Skin of body (tissue), 3 donors: ENCODE measurements at places on chromosomes 7 and 10.

DNA sequence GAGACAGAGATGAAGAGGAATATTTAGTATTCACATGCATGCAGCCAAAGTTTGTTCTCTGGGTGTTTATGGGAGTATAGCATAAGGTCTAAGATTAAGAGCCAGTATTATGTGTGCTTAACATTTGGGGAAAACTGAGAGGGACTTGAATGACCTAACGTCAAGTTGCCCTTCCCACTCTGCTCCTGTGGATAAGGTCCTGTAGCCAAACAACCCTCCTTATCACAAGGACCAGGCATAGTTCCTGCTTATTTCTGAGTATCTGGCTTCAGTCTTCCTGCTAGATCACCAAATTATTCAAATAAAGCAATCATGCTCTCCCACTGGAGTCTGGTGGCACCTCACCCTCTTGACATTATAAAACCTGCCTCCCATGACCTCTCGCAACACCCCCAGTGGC is 137.9 kb upstream of the SEMA3E start:
- DNase-seq = no peak

DNA sequence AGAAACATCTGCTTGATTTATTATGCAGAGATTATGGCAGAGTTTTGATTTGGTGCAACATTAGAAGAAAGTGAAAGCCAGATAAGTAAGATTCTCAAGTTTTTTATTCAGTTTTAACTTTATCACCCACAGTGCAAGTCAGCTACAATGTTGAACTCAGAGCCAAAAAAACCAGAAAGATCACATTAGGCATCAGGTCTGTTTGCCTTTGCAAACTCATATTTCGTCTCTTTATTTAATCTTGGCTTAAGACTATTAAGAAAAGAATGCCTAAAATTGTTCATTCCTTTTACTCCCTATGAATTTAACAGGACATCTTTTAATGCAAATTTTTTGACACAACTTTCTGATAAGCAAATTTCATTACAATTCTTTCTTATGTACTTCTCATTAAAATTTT is 76.0 kb upstream of the TMEM26 start:
- peak; percentile 10 for DNase-seq

- no peak for DNase-seq
Measured at GRCh38 chr7:116249969-116250553, 39.7 kb downstream of the TES start.

- DNase-seq = no peak
Measured at GRCh38 chr10:71846816-71847215, 4.2 kb downstream of the PSAP start.

DNA sequence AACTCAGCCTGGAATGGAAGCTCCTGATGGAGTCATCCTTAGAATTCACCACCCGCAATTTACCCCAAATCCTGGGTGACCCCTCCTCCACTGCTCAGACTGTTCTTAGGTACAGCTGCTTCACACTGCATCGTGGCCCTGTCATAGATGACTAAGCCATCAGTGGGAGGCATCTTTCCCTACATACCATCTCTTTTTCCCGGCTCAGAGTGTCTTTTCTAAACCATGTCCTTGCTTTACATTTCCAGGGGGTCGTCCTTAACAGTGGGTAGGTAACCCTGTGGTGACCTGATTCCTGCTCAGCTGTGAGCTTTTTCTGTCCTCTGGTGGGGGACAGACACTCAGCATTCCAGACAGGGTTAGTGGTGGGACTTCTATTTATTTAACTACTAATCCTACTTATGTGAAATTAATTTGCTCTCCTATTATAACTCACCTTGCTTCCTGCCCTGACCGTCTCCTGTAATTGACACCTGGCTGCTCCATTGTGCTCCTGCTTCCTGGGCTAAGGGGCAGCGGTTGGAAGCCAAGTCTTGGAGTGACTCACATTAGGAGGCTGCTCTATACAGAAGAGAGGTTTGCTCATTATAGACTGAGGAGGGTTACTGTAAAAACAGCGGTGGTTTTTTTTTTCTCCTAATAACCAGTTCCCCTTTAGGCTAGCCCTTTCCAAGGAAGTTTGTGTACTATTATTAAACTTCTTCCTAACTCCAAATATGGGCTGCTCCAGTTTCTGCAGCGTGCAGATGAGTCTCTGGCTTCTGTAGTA is 40.6 kb downstream of the PYROXD2 start:
- no peak for DNase-seq

DNA sequence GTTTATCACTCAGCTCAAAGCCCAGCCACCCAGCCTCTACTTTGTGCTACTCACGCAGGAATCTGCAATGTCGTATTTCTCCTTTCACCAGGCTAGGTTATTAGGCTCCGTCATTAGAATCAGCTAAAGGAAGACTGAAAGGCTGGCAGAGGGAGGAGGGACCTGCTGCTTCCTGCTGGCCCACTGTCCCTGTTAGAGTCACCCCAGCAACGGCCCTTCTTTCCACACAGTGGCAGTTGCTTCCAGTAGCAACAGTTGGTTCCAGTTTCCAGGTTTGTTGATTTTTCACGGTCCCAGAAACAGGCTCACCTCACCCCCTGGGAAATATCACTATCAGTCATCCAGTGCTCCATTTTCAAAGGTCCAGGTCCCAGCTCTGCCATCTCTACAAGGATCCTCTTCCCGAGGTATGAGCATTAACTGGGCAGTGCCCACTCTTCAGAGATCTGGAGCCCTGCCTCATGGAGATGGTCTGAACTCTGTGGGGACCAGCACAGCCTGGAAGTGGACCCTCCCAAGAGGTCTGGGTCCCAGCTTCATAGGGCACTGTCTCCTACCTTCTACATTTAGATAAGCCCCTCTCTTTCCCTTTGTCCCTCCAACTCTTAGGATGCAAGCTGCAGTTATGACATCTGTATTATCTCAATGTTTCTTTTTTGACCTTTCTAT is 15.9 kb downstream of the ODAD2 start:
- DNase-seq = no peak

DNA sequence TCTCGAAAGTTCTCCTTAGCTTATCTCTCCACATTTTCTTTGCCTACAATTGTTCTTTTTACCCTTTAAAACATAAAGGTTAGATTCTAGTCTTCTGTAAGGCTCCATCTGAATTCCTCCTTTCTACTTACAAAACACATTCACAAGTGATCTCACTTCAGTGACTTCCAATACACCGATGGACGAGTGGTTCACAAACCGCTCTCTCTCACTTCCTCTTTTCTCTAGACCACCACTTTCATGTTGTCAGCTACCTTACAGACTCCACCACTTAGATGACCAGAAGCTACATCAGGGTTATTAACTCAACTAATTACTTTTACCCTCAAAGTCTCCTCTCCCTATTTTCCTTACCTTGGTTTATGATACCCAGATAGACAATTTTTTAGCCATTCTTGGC is 11.8 kb downstream of the MET start:
- DNase-seq = no peak

DNA sequence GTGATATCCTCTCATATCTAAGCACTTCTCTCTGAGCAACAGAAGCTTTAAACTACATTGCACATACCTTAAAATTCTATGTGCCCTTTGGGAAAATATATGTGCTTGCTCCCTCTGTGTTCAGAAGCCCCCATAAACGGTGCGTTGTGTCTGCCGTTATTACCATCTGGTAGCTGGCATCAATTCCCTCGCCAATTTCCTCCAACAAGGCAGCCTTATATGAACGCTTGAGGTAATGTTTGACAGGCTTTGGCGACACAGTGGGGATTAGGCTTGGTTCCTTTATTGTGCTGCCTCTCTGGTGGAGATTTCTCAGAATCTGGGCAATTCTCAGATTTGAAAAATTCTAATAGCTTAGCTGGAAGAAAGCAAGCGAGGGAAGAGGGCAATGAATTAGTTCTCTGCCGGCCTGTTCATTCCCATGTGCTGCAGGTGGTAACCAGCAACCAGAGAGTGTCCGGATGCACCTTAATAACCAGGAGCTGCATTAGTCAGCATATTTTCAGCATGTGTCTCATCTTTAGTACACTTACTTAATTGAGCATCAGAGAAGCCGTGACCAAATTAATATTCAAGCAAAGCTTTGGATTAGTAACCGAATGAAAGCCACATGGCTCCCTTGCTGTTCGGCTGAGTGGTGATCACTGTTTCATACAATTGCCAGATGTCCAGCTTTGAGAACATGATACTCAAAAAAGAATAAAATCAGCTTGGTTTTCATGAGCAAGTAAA is 7.3 kb upstream of the PPP1R17 start:
- DNase-seq = no peak

GRCh38 chr10:20288060-20288459 is 471.8 kb downstream of the PLXDC2 start:
- DNase-seq = no peak
